ENCODE measurements at places on chromosomes 12 and 14.

- peak; percentile 27 for DNase-seq
Measured at GRCh38 chr14:40417777-40418401, 985.7 kb upstream of the FBXO33 start.

- DNase-seq, result no peak
Measured at GRCh38 chr14:50362764-50363713, 33.6 kb downstream of the CDKL1 start.

- DNase-seq, result no peak
Measured at GRCh38 chr12:80556566-80556965, 112.5 kb downstream of the PTPRQ start.

DNA sequence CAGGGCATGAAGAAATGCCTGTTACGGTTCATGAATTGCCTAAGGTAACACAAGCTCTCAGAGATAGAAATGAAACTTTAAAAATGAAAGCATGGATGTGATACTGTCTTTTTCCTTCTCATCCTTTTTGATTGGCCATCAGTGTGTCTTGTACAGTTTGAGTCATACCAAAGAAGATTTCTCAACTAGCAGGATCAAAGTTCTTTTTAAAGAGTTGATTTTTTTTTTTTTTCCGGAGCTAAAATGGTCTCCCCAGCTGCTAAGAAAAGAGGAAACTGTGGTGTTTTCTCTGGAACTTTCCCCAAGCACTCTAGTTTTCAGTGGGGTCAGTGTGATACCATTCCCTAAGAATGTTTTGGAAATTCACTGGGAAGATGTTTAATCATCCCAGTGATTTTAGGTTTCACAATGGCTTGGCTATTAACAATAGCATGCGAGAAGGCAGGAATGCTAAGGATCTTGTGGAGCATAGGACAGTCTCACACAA lies 105.0 kb downstream of the ETNK1 start:
- DNase-seq, result no peak

GRCh38 chr12:64694130-64695040 lies 64.8 kb downstream of the GNS start:
- no peak for DNase-seq

DNA sequence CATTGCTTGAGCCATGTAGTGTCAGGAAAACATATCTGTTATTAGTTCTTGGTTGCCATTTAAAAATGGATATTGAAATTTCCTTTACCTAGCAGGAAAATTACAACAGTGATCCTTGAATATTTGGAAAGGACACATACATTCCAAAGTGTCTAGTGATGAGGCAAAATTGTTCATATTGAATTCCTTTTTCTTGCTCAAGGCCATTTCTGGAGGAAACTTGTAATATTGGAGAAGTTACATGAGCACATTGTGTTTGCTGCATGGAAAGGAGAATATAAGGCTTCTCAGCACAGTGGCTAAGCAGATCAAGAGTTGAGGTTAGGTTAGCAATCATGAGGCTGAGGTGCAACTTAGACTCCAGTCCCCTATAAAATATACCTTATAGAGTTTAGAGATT lies 121.9 kb downstream of the PDE3A start:
- DNase-seq, result no peak

DNA sequence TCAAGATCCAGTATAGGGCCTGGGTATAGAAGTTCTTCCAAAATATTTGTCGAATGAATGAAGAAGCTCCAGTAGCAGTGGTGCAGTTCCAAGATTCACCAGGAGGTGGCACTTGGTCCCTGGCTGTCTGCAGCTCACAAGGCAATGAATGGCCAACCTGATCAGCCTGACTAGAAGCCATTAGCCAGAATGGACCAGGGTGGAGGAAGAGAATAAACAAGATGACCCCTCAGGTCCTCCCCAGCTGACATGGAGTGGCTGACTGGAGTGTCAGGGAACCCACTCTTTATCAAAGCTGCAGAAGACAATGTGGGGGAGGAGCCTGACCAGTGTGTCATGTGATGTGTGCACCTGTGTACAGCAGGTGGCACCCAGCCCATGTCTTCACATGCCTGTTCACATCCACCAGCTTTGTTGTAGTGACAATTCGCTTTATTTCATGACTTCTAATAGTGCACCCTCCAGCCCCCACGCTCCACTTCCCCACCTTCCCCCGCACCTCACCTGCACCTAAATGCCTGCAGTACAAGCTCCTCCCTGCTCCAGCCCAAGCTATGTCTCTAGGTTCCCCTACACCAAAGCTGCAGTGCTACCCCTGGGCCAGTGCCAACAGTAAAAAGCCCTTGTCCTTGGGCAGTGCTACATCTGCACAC lies 3.0 kb downstream of the LTBP2 start:
- DNase-seq, result peak; percentile 65

DNA sequence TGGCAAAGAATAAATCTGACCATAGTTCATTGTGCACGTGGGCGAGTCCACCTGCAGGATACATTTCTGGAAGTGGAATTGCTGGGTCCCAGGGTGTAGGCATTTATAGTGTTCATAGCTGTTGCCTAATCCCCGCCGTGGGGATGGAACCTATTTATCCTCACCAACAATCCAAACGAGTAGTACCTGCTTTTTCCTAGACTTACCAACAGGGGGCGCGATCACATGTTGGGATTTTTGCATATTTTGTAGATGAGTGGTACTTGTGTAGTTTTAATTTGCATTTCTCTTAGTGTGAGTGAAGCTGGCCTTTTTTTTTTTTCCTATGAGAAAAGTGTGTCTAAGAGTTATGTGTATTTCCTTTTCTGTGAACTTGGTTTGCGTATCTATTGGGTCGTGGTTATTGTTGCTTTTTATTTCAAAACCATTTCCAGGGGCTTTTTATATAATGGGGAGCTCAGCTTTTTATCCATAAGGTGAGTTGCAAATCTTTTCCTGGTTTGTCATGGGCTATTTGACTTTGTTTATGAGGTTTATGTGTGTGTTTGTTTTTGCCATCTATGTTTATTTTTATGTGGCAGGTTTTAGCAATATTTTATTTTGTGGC lies 67.2 kb downstream of the CCDC92 start:
- DNase-seq, result peak; percentile 51
